HS-5 (cell line): ENCODE measurements at places on chromosomes 16 and 17.

DNA sequence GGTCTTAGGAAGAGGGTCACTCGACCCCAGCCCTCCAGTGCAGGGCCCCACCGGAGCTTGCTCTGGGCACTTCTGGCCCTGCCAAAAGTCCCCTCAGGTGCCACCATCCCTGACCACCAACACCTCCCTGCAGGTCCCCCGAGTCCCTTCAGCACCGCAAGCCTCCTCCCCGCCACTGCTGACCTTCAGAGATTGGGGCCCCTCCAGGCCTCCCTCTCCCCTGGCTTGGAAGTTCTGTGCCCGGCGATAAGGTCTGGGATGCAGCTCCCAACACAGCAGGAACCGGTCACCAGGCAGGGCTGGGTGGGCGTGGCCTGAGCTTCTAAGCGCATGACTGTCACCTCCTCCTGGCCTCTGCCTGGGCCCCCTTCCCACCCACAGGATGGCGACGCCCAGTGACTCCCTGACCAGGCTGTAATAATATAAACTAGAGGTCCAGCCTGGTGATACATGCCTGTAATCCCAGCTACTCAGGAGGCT is 11.2 kb downstream of the PIEZO1 start:
- peak; percentile 39 for DNase-seq

- no peak for DNase-seq
Observed at GRCh38 chr17:82274134-82275020, 877 bp upstream of the CSNK1D start.

- DNase-seq, result no peak
Observed at GRCh38 chr16:67252609-67253497, 4.1 kb downstream of the SLC9A5 start.

GRCh38 chr17:35892091-35893035 is 12.2 kb upstream of the CCL5 start:
- no peak for DNase-seq

DNA sequence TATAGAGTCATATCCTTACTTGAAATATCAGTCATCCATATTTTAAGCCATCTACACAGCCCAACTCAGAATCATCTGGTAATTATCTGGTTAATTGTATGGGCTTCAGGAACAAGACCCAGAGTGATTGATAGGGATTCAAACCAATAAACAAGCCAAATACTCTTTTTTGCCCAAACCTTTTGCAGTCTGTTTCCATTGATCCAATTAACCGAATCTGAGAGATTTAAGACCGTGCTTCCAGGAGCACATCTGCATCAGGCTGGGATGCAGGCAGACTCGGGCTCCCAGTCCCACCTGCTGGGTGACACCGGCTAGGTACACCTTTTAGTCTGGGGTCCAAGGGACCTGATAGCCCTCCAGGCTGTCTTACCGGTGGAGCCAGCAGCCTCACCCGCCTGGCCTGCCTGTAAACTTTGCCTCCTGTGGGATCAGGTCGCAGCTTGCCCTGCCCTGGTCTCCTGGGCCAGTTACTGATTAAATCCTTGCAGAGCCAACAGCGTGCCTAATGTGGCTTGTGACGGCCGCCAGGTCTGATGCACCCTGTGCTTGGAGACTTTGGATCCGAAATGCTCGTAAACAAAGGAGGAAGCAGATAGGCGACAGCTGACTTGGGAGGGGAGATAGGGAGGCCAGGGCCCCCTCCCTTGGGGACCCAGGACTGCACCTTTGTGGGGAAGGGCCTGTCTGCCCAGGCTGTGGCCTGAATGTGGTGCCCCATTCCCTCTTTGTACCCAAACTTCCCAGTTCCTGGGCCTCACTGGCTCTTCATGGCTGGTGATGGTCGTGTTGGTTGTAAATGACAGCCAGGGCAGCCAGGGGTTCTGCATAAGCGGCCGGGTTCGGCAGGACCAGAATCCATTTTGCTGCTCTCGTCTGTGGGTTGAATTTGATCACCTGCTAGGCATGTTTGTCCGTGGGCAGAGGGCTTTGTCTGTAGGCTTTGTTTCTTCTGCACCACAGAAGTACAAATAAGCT is 3.8 kb downstream of the CMIP start:
- no peak for DNase-seq

DNA sequence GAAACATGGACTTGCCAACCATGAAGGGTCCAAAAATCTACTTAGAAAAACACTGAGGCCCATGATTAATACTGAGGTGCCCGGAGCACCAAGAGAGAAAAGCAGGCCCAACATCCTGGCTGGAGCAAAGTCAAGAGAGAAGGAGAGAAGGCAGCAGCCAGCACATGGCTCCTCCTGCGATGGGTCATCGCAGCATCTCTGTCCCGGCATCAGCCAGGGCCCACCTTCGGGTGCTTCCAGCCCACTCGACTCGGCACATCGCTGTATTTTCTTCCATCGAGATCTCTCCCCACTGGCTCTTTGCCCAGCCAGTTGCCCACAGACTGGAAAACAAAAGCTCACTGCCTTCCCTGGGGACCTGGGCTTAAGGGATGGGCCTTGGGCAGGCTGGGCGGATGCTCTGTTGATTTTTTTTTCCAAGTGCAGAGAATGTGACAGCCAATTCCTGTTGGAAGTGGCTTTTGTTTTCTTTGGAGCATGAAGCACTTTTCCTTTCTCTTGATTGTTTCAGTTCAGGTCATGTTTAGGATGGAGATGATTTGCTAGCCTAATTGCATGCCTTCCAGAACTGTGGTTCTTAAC is 58.1 kb downstream of the CYB5B start:
- DNase-seq, result no peak

DNA sequence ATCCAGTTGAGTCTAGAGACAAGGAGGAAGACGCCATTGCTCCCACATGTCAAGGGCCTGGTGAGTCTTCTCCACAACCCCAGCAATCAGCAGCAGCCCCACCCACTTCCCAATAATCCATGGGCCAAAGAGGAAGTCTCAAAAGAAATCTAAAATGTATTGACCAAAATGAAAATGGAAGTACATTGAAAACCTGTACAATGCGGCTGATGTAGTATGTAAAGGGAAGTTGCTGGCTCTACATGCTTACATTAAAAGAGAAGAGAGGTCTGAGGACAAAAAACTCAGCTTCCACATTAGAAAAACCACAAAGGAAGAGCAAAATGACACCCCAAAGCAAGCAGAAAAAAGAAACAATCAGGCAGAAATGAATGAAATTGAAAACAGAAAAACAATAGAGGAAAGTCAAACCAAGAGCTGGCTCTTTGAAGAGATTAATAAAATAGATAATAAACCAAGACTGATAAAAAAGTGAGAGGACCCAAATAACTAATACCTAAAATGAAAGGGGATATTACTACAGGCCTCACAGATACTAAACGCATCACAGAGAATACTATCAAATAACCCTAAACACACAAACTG is 100.6 kb upstream of the METRNL start:
- DNase-seq, result no peak

- DNase-seq, result no peak
Observed at GRCh38 chr16:10016752-10017151, 165.5 kb downstream of the GRIN2A start.

DNA sequence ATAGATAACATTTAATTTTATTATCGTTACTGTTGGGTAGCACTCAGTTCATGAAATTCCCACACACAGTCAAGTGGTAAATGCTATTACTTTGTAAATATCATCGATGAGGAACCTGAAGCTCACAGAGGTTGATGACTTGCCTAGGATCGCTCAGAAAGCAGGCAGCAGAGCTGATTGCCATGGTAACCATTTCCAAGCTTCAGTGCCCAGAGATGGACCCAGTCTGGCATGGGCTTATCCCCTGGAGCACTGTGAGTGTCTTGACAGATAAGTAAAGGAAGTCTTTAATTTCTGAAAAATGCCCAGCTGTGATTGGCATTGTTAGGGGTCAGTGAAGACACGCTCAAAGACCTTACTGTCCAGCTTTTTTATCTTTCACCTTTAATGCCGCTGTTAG is 95.0 kb downstream of the PRKCB start:
- DNase-seq, result no peak

DNA sequence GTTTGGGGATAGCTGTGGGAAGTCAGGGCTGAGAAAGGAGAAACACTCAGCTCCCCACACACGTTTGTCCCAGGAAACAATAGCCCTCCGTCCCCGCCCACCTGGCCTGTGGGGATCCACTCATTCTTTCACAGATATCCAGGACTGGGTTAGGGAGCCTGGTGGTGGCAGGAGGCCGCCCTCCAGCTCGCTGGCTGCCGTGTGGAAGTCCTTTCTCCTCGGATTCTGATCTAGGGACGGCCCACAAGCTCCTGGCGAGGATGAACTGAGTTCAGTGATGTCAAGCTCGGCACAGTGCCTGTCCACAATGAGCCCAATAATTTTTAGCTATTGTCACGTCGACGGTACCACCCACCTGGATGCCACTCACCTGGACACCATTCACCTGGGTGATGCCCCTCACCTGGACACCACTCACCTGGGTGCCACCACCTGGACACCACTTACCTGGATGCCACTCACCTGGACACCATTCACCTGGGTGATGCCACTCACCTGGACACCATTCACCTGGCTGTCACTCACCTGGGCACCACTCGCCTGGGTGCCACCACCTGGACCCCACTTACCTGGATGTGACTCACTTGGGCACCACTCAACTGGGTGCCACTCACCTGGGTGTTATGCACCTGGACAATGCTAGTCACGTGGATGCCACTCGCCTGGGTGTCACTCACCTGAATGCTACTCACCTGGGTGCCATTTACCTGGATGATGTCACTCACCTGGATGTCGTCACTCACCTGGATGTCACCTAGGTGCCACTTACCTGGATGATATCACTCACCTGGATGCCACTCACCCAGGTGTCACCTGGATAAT is 172.5 kb upstream of the FOXF1 start:
- DNase-seq, result no peak

DNA sequence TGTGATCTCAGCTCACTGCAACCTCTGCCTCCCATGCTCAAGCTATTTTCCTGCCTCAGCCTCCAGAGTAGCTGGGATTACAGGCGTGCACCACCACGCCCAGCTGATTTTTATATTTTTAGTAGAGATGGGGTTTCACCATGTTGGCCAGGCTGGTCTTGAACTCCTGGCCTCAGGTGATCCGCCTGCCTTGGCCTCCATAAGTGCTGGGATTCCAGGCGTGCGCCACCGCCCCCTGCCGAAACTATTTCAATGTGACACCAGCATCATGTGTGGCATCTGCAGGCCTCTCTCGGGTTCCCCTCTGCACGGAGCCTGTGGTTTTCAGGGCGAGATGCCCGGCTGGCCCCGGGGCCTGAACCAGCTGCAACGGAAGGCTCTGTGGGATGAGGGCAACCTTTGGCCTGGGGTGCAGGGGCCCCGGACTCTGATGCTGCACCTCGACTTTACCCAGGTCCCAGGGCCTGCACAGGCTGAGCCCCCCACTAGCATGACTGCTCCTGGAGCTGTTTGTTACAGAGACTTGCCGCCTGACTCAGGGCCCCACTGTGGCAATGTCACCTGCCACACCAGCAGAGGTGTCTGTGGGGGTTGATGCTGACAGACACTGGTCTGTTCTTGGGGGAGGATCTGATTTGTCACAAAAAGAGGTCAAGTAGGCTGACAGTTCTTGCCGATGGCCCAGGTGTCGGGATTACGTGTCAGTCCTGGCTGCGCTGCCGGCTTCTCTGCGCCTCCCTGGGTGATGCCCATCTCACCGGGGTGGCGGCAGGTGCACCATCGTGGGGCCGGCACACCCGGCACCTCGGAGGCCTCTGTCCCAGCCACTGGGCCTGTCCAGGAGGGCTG is 8.6 kb upstream of the TEX19 start:
- DNase-seq, result no peak

DNA sequence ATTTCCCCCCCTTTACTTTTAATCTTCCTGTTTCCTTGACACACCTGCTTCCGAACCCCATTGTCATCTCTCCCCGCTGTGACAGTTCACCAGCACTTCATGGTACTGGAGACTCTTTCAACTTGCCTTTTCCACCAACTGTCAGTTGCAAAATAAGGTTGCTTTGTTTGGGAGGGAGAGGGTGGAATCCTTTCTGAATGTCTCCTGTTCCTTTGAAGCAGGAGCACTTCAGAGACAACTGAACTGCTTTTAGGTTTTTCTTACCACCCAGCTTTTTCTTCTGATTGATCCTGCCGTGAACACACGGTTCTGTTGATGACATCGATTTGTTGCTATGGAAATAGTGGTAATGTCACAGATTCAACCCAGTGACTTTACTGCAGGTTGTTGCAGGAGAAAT is 42.0 kb downstream of the RPA1 start:
- DNase-seq, result no peak

DNA sequence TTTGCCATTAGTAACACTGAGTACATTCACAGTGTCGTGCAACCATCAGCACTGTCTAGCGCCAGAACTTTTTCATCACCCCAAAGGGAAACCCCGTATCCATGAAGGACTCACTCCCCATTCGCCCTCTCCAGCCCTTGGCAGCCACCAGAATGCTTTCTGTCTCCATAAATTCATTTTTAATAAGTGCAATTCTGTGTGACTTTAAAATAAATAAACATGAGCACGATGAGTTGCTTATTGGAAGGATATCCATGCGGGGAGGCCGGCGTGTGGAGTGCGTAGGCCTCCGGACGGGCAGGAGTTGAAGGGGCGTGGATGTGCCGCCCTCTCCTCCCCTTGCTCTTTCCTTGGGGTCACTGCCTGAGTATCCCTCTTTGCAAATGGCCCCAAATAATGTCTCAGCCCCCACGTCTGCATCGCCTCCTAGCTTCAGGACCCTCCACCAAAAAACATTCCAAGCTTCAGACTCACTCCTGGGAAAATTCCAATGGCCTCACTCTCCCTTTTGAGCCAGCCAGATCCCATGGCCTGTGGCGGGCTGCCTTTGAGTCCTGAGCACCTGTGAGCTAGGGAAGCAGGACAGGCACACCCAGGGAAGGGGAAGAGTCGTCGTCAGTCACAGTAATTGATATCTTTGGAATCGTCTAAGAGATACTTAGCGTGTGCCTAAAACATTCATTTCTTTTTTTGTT is 306.3 kb downstream of the SEC14L1 start:
- no peak for DNase-seq

- DNase-seq, result no peak
Observed at GRCh38 chr16:27769561-27770255, 219.8 kb downstream of the KATNIP start.

- no peak for DNase-seq
Observed at GRCh38 chr17:58385359-58385899, 31.9 kb downstream of the RNF43 start.

DNA sequence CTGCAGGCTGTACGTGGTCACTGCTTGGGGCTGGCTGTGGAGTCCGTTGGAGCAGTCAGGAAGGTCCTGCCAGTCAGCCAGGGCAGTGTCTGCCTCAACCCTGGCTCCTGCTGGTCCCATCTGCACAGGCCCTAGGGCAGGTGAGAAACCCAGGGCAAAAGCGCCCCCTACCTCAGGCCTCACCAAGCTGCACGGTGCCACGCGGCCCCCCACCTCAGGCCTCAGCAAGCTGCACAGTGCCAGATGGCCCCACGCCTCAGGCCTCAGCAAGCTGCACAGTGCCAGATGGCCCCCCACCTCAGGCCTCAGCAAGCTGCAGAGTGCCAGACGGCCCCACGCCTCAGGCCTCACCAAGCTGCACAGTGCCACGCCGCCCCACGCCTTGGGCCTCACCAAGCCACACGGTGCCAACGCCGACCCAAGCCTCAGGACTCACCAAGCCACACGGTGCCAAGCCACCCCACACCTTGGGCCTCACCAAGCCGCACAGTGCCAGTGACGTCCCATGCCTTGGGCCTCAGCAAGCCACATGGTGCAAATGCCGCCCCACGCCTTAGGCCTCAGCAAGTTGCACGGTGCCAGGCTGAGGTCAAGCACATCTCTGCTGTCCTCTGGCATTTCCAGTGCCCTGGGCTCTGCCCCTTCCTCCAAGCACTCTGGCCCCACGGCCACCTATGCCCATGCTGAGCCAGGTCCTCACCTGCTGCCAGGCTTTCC is 5.5 kb downstream of the TMEM204 start:
- no peak for DNase-seq

GRCh38 chr17:5299383-5299782 is 17.3 kb downstream of the RABEP1 start:
- DNase-seq, result no peak
